Activated CD4-positive, alpha-beta T cell treated with anti-CD3 and anti-CD28 coated beads, Interleukin-10, Interleukin-2, amounts not matched to agents 100 ng/mL and 50 ng/mL, durations not matched to agents 16 hours and 8 hours (primary cell): ENCODE measurements at places on chromosomes 3 and 15.

DNA sequence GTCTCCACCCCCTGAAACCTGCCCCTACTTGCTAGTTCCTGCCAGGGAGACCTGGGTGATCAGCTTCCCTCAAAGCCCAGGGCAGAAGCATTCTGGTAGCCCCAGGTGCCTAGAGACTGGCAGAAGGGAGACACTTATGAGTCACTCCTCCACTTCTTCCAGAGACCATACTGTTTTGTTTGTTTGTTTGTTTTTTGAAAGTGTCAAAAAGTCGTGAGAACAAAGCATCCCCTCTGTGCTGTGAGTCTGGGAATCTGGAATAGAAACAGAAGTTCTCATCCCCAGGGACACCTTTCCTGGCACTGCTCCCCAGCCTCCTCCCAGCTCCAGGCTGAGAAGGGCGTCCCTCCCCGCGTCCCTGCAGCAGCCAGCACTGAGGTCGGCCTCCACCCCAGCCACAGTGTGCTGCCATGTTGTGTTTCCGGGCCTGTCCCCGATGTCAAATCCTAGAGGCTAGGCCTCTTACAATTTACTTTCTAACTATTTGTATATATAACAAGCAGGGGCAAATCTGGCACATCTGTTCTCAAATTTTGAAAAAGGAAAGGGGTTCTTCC is 573.0 kb downstream of the RBMS3 start:
- DNase-seq = no peak

GRCh38 chr3:126781889-126782491 is 78.0 kb downstream of the CHCHD6 start:
- no peak for DNase-seq

GRCh38 chr3:66555214-66555844 is 54.5 kb upstream of the LRIG1 start:
- DNase-seq = no peak

DNA sequence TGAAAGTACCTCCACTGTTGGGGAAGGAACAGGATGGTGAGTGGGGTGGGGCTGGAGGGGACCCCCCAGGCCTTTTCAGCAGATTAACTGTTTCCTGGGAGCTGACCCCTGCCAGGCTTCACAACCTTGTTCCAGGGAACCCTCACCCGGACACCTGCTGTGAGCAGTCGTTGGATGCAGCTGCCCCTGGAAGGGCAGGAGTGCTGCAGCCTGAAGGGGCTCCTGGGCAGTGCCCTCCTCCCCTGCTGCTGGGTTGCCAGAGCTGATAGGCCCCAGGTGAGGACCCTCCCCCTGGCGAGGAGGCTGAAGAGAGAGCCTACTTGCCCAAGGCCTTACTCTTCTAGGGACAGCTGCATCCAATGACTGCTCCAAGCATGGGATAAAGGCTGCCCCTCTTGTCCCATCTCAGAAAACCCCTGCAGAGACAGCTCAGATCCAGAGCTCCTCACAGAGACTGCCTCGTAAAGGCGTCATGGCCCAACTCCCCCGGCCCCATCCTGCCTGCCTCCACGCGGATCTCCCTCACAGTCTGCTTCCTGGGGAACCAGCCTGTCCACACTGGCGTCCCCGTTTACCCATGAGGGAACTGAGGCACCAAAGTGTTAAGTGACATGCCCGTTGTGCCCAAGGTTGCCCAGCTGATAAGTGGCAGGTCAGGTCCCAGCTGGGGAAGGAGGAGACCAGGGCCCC is 193.4 kb upstream of the LINGO1 start:
- no peak for DNase-seq

DNA sequence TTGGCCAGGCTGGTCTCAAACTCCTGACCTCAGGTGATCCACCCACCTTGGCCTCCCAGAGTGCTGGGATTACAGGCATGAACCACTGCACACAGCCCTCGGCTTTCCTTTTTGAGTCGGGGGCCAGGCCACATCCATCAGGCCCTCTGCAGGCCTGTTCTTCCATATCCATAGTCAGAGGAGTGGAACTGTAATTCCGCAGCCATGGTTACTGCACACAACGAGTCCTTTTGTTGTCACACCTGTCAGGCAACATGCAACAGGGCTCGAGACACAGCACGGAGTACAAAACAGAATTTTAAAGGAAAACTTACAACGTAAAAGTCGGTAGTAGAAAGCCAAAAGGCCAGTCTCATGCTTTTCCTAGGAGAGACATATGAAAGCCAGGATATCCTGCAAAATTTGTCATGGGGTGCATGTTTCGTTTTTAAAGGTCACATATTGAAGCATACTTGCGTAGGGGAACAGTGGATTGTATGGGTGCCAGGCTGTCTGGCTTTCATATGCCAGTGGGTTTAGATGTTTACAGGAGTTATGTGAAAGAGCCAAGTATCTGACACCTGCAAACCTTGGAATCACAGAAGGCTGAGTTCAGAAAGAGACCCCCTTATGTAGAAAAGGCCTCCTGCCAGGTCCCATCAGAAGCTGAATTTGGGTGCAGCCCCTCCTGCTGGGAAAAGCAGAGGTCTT is 63.2 kb upstream of the LPP start:
- DNase-seq = no peak

DNA sequence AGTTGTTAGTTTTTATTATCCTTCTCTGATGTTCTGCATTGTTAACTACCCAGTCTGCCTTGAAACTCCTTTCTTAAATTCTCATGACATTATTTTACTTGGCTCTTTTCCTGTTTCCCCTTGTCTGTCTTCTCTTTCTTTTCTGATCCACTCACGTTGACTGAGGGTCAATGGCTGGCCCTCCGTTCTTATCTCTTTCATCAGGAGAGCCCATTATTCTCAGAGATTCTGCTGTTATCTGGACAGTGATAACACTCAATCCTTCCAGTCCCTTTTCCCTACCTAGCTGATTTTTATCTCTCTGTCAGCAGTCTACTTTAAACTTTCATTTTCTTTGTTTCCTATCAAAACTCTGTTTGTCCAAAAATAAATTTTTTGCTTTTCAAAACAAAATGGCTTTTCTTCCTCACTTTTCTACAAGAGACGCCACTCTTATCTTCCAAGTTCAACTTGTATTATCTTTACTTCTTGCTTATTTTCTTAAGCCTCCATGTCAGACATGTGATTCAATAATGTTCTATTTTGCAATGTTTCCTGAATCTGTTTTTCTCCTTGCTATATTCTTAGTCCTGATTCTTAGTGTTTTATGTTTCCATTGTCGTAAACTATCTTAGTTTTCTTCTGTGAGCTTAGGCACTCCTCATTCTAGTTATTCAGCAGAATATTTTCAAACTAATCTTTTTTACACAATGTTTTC is 120.2 kb downstream of the NEDD4 start:
- DNase-seq = no peak

DNA sequence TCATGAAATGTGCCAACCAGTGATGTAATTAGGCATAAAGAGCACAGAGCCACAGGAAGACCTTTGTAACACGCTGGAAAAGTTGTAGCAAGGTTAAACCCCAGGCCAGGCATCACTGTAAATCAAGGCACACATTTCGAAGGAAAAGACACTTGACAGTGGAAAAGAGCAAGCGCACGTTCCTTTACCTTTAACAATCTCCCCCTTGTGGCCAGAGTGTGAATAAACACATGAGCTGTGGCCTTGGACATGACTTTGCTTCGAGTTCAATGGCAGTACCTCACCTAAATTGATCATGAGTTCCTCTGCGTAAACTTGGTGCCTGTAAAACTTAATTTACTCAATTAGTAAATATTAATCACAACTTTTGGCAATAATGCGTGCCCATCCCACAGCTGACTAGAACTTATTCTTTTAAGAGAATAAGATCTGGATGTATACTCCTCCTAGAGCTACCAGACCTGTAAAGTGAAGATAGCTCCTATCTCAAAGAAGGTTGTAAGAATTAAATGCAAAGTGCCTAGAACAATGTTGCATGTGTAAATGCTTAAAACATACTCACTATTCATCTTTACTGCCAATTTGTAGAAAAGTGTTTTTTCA is 757.0 kb upstream of the NECTIN3 start:
- peak; percentile 67 for DNase-seq

GRCh38 chr15:48811325-48811958 is 573 bp upstream of the CEP152 start:
- DNase-seq = no peak

GRCh38 chr3:72118628-72119027 is 333.7 kb upstream of the PROK2 start:
- DNase-seq = no peak

DNA sequence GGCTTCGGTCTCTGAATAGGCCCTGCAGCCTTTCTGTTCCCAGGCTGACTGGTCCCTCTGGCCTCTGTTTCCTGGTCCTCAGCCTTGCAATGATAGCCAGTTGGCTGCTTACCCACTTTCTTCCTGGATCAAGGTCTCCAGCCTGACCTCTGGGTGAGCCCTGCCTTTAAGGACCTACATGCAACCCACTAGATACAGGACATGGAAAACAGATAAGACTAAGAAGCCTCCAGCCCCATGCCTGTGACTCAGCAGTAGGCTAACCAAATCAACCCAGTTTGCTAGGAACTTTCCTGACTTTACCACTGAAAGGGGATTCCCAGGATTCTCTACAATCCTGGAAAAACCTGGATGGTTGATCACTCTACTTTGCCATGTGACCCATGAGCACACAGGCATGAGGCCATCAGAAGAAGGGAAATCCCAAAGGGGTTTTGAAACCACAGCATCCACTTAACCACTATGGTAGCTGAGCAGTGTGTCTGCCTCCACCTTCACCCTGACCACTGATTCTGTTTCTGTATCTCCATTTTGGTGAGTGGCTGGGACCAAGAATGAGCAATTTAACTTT is 188.1 kb downstream of the CHST2 start:
- peak; percentile 17 for DNase-seq

DNA sequence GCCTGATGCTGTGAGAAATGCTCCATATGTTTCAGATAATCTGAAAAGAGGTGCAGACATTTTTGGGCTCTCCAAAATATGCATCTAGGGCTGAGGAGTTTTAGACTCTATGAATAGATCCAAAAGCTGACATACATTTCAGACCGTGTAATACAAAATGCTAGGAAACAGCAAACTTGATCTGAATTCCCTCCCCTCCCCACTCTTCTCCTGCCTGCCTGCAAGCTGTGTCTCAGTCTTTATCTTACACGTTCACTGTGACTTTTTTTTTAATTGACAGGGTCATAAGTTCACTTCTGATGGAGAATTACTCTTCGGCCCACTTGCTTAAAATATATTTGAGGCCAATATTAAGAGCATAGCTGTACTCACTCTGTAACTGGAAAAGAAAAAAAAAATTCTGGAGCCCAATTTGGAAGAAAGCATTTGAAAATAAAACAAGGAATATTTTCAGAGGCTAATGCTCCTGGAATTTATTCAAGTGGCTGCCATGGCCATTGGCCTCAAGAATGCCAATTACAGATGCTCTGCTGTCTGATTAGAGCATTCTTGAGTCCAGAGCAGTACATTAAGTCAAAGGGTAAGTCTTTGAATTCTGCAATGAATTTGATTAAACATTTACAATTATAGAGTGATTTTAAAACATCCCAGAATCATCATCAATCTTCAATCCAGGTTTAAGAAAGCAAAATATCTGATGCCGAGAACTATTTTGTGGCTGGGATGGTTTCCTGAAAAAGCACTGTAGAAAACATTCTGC is 146.2 kb upstream of the SEMA6D start:
- DNase-seq = no peak

DNA sequence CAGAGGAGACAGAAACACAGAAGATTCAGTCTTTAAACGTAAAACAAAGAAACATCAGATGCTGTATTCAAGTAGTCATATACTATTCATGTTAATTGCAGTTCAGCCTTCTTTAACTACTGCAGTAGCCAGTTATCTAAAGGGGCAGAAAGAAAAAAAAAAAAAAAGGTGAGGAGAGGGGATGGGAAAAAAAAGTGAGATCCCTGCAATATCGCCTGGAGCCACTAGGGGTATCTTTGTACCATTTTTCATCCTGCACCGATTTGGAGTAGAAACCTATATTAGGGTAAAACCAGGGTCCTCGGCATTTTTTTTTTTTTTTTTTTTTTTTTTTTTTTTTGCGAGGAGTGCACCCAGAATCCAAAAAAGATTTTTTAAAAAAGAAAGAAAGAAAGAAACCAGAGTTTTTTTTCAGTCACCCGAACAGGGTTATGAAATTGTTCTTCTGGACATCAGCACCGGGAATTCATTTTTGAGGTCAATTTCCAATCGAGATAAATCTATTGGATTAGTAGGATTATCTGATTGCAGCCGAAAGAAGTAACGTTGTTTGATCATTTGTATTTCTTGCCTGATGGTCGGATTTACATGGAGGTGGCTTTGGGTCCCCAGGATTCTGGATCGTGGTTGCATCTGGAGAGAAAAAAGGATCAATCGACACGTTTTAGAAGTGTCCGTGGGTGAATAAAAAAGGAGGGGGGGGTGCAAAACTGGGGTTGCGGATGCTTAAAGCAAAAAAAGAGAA is 186.7 kb downstream of the NLGN1 start:
- no peak for DNase-seq

- peak; percentile 82 for DNase-seq
Measured at GRCh38 chr3:150765949-150766720, 3.2 kb upstream of the SIAH2 start.

GRCh38 chr15:31802761-31803160 is 227.6 kb upstream of the CHRNA7 start:
- no peak for DNase-seq

DNA sequence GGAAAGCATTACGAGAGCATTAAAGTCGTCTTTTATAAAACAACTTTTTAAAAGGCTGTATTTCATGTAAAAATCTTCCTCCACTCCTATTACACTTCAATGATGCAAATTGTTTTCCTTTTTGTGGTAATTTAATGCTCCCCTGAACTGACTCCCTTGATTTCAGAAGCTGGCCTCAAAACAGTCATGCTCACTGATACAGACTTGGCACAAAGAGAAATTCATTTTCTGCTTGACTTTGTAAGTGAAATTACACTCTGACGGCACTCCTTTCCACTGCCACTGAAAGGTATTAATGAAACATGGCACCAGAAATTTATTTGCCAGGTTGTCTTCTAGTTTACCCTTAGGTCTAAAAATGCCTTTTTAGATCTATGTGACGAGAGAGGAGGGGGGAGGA is 215.5 kb downstream of the LRRC3B start:
- no peak for DNase-seq
